Pulmonary artery endothelial cell (primary cell): ENCODE measurements at places on chromosomes 12 and 14. TPM values are rescaled to one million over a fixed set of nuclear protein-coding genes. Genes with fewer than 3 reads are reported as not detected.

SIRT4 gene
- total RNA-seq = 1.1 and 1.4 TPM in 2 replicates

MARK3 gene
- 67.9 and 80.6 TPM in 2 replicates for total RNA-seq

ACTR10 gene
- total RNA-seq = 40.3 and 44.7 TPM in 2 replicates

DNA sequence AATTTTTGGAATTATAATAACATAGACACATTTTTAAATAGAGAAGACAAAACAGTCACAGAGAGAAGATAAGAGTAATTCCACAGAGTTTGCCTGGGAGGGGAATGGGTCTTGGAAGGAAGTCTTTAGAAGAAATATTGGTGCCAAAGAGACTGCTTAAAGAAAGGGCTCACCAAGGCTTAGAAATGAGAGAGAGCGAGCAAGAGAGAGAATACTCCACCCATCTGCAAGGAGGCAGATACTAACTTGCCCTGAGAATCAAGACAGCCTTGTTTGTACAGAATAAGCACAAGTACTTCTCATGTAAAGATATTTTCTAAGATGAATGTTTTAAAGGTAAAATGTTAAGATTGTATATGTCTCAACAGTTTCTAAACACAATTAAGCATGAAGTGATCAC lies 165.5 kb downstream of the SLC38A4 start:
- no peak for DNase-seq

GRCh38 chr14:25351269-25351668 lies 301.3 kb upstream of the STXBP6 start:
- no peak for DNase-seq
